Colonic mucosa (tissue), 4 donors: ENCODE measurements at places on chromosomes 5 and 9.

DNA sequence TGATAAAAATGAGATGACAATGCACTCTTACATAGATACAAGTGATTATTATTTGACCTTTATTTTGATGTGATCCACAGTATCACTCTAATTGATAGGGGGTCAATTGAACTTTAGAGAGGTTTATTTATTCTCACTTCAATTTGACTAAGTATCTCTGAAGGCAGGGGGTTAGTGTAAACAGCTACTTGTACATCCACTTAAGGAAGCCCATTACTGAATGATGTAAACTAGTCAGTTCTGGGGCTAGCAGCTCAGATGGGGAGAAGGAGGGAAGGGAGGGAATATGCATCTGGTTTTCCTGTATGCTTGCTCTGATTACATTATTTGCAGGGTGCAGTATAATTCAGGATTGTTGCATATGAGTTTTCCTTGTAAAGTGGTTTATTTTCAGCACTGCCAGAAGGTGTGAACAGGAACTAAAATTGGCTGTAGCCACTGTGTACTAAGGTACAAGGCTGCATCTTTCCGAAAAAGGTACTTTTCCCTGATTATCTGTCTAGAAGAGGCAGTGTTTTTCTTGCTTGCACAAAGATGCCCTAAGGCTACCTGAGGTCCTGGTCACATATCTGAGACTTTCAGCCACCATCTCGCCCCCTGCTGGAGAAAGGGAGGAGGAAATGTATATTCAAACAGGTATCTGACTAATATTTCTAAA is 51.2 kb downstream of the MRPS27 start:
- no peaks in the 10 kb centered on the region for H3K36me3 ChIP-seq
- DNase-seq: peak; percentile 62
- no peak overlapping the region for H3K27ac ChIP-seq
- H3K27me3 ChIP-seq: no peaks in the 10 kb centered on the region
- H3K4me1 ChIP-seq: no peaks in the 10 kb centered on the region

- no peaks in the 10 kb centered on the region for H3K27me3 ChIP-seq
- DNase-seq: no peak
- no peaks in the 10 kb centered on the region for H3K36me3 ChIP-seq
- no peak overlapping the region for H3K27ac ChIP-seq
- H3K4me3 ChIP-seq: no peak overlapping the region
Measured at GRCh38 chr5:8600843-8601242, 731.9 kb downstream of the MTRR start.

- DNase-seq: peak; percentile 72
- H3K36me3 ChIP-seq: no peaks in the 10 kb centered on the region
- H3K27me3 ChIP-seq: no peaks in the 10 kb centered on the region
- no peaks in the 10 kb centered on the region for H3K4me1 ChIP-seq
Measured at GRCh38 chr9:91131433-91131839, 230.3 kb downstream of the AUH start.

GRCh38 chr5:16547200-16547842 is 69.5 kb downstream of the RETREG1 start:
- H3K4me1 ChIP-seq: no peaks in the 10 kb centered on the region
- no peaks in the 10 kb centered on the region for H3K36me3 ChIP-seq
- DNase-seq: no peak
- no peak overlapping the region for H3K27ac ChIP-seq
- no peak overlapping the region for H3K4me3 ChIP-seq
- H3K27me3 ChIP-seq: no peaks in the 10 kb centered on the region

DNA sequence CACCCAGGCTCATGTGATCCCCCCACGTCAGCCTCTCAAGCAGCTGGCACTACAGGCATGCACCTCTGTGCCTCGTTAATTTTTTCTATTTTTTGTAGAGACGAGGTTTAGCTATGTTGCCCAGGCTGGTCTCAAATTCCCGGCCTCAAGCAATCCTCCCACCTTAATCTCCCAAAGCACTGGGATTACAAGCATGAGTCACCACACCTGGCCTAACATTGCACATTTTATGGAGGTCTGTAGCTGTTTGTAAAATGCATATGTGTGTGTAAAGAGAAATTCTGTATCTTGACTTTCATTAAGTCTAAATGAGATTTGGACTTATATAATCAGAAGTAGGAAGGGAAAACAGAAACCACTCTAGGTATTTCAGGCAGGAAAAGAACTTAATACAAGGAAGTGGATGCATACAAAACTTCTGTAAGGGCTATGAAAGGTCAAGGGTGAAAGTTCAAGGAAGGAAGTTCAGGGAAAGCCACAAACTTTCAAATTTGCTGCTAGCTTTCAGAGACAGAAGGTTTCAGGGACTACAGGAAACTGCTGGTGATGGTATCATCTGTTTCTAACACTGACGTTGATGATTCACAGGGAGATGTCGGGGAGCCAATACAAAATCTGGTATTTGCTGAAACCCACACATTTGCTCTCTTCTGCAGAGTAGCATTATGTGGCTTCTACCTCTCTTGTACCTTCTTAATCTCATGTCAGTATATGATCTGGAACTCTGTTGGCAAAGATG is 209.4 kb downstream of the PIK3R1 start:
- no peak overlapping the region for H3K4me3 ChIP-seq
- no peaks in the 10 kb centered on the region for H3K36me3 ChIP-seq
- H3K27ac ChIP-seq: peak overlapping the region; percentile 60
- H3K27me3 ChIP-seq: no peaks in the 10 kb centered on the region
- DNase-seq: peak; percentile 52
- peaks cover 6% of the 10 kb centered on the region for H3K4me1 ChIP-seq
